ENCODE measurements at places on chromosomes 4 and X.

GRCh38 chr4:153706519-153706918, 22.4 kb downstream of the TLR2 start:
- no peak for DNase-seq

GRCh38 chrX:42128587-42128986, 205.2 kb upstream of the CASK start:
- no peak for DNase-seq

DNA sequence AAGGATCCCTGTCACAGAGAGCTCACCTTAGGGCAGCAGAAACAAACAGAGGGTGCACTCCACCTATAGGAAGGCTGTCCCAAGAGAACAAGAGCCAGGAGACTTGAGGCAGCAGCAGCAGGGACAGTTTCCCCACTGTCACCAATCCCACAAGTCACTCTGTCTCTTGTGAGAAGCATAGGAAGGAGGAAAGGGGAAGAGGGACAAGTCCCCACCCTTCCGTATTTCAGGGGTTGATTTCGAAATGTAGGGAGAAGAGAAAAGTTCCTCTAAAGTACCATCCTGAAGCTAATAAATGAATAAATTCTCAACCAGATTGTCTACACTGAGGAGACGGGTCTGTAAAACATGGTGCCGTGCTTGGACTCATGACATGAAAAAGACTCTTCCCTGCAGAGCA, 9.5 kb upstream of the TLR8 start:
- DNase-seq: no peak

- no peak for DNase-seq
These were observed 87.4 kb downstream of the PLAC1 start for GRCh38 chrX:134570899-134571298.

- DNase-seq: no peak
These were observed 49.2 kb upstream of the DDX53 start for GRCh38 chrX:22950269-22951266.
